ENCODE measurements at places on chromosomes 3 and 15.

DNA sequence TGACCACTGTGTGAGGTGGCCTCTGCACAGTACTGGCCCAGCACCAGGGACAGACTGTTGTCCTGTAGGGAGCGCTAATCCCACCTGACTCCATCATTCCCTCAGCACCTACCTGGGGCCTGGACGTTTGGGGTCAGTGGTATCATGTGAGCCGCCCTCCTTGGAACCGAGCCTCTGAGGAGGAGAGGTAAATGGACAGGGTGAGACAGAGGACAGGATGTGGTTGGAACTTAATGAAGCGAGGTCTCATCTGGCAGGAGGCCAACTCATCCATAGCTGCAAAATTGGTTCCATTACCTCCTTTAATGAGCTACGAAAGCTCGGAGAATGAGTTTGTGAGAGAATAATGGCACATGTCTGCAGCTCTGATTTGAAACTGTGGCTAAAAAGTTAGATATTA lies 13.9 kb downstream of the MAPKAPK3 start:
- peak; percentile 59 for DNase-seq

- no peak for DNase-seq
Observed at GRCh38 chr3:172702256-172702655, 8.6 kb downstream of the NCEH1 start.

- DNase-seq, result no peak
Observed at GRCh38 chr3:119530456-119530855, 29.0 kb downstream of the CD80 start.

DNA sequence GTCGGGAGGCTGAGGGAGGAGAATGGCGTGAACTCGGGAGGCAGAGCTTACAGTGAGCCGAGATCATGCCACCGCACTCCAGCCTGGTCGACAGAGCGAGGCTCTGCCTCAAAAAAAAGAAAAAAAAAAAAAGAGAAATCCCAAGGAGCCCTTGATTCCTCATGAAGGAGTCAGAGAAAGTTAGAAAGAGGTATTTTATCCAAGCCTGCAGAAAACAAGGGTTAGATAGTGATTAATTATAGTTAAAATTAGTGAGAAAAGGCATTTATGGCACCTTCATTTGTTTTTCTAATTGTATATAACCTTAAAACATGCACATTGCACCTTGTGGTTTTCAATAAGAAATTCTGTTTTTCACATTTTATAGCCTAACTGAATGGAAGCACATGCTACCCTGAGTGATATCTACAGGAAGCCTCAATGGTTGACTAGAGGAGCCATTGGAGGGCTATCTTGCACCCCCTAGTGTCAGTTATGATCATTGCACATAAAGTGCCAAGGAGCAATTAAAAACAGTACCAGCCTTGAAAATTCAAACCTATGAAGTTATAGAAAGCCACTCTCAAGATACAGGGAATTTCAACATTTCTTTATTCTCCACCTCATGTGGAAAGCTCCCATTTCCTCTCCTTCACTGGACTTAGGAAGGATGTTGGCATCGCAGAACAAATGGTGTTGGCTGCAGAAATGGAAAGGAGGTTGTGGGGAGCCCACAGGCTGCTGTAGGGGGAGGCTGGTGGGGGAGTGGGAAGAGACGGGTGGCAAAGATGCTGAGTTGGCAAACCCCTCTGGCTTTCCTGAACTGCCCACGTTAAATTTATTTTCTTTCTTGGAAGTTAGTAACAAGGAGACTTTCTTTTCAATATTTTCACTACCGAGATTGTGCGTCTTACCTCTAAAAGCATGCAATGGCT lies 48.5 kb downstream of the ITGA11 start:
- DNase-seq, result no peak

DNA sequence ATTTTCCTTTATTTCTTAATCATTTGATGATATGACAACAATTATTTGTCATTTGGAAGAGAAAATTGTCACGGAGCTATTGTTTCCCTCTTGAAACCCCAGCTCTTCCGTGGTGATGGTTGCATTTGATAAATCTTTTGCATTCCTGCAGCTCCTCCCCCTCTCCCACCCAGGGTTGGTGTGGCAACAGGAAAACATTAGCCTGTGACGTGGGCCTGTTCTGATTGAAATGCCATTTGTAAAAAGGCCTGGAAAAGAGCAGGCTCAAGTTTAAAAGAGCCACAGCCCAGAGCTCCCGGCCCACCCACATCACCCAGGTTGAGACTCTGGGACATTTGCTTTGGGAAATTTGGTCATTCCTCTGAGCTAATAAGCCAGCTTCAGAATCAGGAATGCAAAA lies 282.5 kb downstream of the RPLP1 start:
- DNase-seq, result peak; percentile 43

- DNase-seq, result no peak
Observed at GRCh38 chr3:130916507-130917167, 22.8 kb downstream of the ATP2C1 start.

DNA sequence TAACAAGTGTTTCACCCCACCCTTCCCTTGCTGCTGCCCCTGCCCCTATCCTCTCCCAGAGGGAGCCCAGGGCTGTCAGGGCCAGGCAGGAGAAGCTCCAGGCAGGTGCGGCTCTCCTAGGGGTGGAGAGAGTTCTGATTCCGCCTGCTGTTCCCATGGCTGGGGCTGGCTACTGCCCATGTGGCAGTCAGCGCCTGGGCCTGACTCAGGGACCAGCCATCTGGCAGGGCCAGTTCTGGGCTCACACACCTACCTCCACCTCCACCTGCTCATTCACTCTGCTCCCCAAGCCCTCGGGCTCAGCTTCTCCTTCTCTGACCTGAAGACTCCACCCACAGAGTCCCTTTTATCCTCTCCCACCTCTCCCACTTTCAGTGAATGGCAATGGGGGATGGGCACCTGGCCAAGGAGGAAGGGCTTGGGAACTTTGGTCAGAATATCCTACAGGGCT lies 23.4 kb downstream of the AMOTL2 start:
- DNase-seq, result no peak

- no peak for DNase-seq
Observed at GRCh38 chr3:14923476-14923875, 23.9 kb upstream of the NR2C2 start.

DNA sequence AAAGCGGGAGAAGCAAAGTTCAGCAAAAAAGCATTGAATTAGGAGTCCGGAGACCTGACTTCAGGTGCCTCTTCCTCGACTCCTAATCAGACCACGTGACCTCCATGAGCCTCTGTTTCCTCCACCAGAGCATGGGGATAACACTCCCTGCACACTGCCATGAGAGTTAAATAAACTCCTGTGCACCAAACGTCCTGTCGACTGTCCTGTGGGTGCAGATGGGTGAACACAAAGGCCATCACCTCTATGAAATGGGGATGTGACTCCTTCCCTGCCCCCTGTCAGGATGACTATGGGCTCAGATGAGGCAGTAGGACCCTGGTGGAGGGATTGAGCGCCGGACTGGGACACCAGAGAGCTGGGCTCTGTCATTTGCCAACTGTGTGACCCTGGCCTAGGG lies 13.5 kb upstream of the TSPAN3 start:
- no peak for DNase-seq

DNA sequence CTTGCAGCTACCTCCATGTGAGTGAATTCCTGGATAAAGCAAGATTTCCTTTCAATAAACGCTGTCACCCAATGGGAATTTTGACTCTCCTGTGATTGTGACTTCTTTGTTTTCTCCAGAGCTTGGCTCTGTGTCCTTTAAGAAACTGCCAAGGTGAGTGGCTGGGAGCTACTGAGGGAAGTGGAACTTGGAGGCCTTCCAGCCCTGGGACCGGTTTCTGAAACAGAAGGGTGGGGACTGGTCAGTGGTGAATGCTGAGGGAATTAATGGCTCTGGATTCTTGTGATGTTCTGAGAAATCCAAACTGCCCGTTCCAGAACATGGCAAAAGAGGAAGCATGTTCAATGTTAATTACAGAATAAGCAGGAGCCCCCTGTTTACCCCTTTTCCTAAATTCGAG lies 41.1 kb upstream of the MYZAP start:
- no peak for DNase-seq

- no peak for DNase-seq
Observed at GRCh38 chr15:67738056-67738455, 87.3 kb upstream of the SKOR1 start.

DNA sequence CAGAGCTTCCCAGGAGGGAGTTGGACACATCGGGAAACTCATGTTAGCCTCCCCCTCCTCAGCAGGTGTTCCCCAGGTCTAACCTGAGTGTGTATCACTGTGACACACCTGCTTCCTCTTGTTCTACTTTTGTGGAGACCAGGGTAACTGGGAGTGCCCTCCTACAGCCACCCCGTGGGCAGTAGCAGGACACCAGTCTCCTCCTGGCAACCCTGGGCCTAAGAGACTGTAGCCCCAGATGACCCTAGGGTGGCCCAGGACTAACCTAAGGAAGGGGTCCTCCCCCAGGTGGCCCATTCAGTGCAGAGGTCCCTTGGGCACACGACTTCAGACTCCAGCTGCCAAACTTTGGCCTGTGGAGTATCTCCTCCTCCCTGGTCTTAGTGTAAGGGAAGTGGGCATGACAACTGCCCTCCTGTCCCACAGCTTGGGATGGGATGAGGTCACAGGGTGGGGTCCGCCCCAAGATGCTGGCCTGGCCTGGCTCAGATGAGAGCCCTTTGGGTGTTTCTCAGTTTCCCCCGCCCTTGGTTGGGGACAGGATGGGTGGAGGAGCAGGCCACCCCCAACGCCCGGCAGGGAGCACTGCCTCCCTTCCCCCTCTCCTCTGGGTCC lies 4.8 kb downstream of the CSK start:
- DNase-seq, result no peak

DNA sequence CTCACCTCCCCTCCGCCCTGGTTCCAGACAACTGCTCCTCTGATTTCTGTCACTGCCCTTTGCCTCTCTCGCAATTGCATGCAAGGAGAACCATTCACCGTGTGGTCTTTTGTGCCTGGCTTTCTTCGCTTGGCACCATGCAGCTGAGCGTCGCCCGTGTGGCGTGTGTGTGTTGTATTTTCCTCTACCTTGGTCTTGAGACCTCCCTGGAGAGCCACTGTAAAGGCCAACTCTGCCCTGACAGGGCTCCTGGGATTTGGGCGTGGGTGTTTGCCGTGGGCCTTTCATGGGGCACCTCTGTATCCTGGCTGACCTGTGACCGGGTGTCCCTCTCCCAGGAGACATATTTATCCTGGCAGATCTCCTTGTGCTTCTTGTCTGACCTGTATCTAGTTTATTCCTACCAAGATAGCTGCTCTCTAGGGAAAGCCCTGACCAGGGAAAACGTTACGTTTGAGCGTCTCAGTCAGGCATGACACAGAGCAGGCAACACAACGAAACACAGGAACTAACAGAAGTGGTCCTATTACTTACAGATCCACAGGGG lies 2.0 kb upstream of the PIGZ start:
- no peak for DNase-seq

DNA sequence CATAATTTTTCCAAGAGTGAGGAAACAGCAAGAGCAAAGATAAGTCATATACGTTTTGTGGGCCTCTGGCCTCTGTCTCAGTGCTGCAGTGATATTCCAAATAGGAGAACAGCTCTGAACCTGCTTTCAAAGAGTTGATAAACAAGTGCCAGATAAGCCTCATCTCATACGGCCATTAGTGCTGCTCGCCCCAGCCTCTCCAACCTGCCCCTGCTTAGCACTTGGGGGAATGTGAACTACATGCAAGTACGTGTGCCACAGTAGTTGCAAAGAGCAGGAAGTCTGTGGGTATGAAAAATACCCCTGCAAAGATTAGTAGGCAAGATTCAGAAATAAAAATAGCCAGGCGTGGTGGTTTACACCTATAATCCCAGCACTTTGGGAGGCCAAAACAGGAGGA lies 14.0 kb downstream of the DAPK2 start:
- no peak for DNase-seq

DNA sequence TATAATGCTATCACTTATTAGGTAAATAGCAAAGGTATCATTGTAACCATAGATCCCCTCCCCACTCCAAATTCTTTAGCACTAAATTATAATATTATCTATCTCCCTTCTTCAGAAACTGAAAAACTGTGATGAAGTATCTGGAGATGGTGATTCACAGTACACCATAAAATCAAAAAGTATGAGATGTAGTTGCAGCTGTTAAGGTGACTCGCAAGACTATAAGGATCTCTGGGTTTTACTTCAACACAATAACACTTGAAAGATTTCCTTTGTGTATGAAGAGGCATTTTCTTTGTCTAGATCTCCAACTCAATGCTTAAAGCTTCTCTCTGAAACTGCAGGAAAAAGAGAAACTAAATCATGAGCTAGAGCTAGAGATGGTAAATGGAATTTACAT lies 46.9 kb downstream of the IFT57 start:
- peak; percentile 31 for DNase-seq

GRCh38 chr3:129305592-129306091 lies 27.0 kb downstream of the HMCES start:
- DNase-seq, result peak; percentile 89
